ENCODE measurements at places on chromosomes 4 and X.

- DNase-seq, result peak; percentile 4
These were observed 73.7 kb downstream of the GABRA2 start for GRCh38 chr4:46316215-46316614.

DNA sequence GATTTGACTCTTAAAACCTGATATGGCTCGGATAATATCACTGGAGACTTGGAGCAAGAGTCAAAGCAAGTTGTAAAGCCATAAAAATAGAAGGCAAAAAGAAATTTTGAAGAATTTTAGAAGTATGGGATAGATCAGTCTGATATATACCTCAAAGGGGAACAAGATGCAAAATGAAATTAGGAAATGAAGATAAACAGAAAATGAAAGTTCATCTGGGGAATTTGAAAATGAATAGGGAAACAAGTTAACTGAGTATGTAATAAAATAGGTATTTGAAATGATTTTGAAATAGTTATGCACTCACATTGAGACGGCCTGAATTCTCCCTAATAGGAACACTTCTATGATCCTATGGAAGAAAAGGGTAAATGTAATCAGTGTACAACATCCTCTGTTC lies 5.7 kb downstream of the CYP2U1 start:
- DNase-seq, result no peak

DNA sequence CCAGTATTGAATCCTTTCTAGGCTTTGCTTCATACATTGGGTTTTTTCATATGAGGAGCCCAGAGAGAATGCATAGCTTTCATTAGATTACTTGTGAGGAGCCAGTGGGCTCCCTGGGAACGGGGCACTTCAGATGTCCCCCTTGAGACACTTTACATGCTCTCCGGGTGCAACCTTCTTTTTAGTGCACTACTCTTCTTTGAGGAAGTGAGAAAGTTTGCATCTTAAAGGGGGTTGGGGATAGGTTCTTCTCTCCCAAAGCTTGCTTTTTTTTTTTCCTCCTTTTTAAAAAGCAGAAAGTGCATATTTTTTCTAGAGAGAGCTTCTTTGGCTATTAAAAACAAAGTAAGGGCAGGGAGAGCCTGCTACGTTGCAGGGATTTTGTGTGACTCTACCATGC lies 4.3 kb downstream of the HADH start:
- DNase-seq, result no peak

- no peak for DNase-seq
These were observed 95.7 kb downstream of the SH3RF1 start for GRCh38 chr4:169175035-169175434.

- no peak for DNase-seq
These were observed 29.7 kb upstream of the MORC4 start for GRCh38 chrX:107029752-107030151.

- no peak for DNase-seq
These were observed 1434.6 kb downstream of the PCDH18 start for GRCh38 chr4:136097676-136098075.

DNA sequence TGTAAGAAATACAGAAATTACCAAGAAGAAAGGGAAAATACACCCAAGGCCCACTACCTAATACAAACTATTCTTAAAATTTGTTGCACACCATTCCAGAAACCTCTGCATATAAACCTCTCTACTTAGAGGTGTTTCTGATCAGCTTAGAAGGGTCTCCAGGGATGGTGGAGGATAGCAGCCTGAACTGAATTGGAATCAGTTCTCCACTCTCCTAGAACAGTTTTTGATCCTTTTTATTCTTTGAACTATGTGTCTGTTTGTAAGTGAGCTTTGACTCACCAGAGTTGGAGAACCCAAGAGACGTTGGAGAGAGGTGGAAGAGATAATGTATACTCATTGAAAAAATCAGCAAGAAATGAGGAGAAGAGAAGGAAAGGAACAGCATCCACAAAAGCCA lies 96.6 kb upstream of the OTUD4 start:
- no peak for DNase-seq

DNA sequence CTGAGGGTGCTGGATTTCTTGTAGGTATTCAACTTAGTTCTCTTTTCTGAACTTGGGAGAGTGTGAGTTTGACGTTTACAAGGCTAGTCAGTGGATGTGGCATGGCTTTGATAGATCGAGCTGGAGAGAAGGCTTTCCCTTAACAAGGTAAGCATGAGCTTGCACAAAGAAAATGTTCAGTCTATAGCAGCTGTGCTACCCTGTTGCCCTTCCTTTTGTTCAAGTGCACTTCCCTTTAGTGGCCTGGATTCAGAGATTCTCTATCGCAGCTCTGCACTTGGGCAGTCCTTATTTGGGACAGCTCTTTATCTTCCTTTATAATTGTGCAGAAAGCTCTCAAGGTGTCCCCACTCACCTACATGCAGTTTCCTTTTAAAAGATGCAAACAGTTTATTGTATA lies 198.0 kb downstream of the ARHGAP24 start:
- no peak for DNase-seq

DNA sequence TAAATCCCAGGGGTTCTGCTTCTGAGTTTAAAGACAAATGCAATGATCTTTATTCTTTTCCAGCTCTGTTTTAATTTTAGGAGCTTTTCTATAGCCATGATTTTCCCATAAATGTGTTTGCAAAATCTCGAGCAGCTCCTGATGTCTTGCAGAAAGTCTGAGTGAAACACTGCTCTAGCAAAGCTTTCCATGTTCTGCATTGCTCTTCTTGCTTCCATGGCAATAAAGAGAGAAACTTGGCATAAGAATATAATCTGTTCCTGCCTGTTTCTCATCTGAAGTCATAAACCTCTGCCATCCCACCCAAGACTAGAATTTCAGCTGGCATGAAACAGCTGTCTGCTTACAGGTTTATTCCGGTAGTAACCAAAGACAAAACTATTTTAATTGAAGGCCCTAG lies 254.5 kb downstream of the SPRY1 start:
- no peak for DNase-seq

GRCh38 chr4:73193155-73193554 lies 65.4 kb downstream of the ANKRD17 start:
- no peak for DNase-seq

DNA sequence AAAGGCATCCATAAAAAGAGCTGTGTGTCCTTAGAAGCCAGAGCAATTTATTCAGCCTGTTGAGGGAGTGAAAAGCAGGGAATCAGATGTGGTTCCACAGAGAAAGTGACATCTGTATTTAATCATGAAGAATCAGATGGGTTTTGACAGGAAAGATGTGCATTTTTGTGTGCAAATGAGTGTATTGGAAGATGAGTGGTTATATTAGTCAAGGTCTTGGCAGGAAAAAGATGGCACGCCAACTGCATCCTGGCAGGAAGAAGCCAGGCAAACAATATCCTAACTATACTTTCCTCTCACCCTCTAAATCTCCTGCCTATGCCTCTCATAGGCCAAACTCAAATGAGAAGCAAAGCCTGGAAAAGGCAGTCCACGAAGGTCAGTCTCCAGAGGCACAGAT lies 59.1 kb downstream of the SCFD2 start:
- no peak for DNase-seq

DNA sequence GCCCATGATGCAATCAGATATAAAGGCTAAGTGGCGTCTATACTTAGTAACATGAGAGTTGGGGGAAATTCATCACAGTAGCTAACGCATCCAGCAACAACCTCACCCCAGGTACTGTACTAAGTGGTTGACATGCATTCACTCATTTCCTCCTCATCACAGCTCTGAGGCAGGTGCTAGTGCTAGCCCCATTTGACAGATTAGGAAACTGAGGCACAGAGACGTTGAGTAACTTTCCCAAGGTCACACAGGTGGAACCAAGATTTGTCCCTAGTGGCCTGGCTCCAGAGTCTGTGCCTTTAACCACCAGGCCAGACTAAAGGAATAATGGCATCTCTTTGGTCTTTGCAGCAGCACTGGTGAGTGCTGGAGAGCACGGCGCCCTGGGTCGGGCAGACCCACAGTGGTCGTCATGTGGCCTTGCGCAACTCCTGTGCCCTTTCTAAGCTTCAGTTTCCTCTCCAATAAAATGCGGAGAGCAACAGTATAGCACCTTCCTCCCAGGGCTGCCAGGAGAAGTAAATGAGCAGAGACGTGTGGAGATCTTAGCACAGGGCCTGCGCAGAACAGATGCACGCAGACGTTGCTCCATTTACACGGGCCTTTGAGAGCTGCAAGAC lies 186.4 kb downstream of the BCOR start:
- no peak for DNase-seq

GRCh38 chr4:125961626-125962025 lies 646.9 kb downstream of the FAT4 start:
- DNase-seq, result no peak

- no peak for DNase-seq
These were observed 97.7 kb downstream of the MANBA start for GRCh38 chr4:102663073-102663472.
